ENCODE measurements at places on chromosomes 2 and 18. TPM values are rescaled to one million over a fixed set of nuclear protein-coding genes. Genes with fewer than 3 reads are reported as not detected.

DNA sequence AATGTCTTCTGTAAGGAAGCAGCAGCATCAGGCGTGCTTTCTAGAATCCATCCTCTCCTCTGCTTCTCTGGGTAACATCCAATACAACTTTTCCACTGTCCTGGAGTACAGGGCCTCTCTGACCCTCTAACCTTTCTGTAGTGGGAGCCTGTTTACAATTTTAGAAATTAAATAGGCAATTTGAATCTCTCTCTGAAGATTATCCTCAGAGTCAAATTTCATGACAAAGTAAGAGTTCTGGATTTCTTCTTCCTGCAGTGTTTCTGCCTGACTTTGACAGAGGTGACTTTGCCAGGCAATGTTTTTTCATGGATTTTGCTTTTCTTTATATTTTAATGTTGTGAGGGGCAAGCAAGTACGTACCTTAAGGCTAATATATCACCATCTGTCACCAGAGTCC is 558.4 kb downstream of the PARD3B start:
- H3K4me1 ChIP-seq: no peaks in the 10 kb centered on the region
- H3K27ac ChIP-seq: no peak overlapping the region
- no peaks in the 10 kb centered on the region for H3K27me3 ChIP-seq
- no peaks in the 10 kb centered on the region for H3K36me3 ChIP-seq
- H3K4me3 ChIP-seq: no peak overlapping the region
- DNase-seq: no peak

- no peak for DNase-seq
- H3K27me3 ChIP-seq: no peaks in the 10 kb centered on the region
- H3K27ac ChIP-seq: no peak overlapping the region
- H3K4me1 ChIP-seq: no peaks in the 10 kb centered on the region
Measured at GRCh38 chr2:146615778-146616177, 1229.1 kb upstream of the ACVR2A start.

- H3K4me3 ChIP-seq: no peak overlapping the region
- H3K4me1 ChIP-seq: peaks cover 4% of the 10 kb centered on the region
- no peak for DNase-seq
- H3K27me3 ChIP-seq: peaks cover 6% of the 10 kb centered on the region
- H3K27ac ChIP-seq: no peak overlapping the region
- peaks cover 4% of the 10 kb centered on the region for H3K36me3 ChIP-seq
Measured at GRCh38 chr2:233006648-233007047, 6.4 kb downstream of the NGEF start.

DNA sequence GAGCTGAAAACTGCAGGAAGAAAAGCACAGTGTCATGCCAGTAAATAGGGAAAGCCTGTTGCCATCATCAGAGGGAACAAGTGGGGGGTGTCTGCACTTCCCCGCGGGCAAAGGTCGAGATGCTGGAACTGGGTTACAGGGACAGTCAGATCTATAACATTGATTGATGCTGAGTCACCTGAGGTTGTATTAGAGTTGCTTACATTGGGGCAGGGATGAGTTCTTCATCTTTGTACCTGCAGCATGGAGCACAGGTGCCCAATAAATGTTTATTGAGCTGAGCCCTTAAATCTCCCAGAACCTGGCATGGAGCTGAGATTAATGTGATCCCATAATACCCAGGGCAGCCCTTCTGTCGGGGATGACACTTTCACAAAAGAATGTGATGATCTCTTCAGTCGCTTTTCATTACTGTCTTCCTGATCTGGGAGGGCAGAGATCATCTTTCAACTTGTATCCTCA is 5.9 kb upstream of the RNF152 start:
- H3K27ac ChIP-seq: no peak overlapping the region
- H3K4me1 ChIP-seq: no peaks in the 10 kb centered on the region
- H3K27me3 ChIP-seq: peaks cover 1% of the 10 kb centered on the region
- no peak overlapping the region for H3K4me3 ChIP-seq
- DNase-seq: no peak
- no peaks in the 10 kb centered on the region for H3K36me3 ChIP-seq

The INPP5D gene
- total RNA-seq: 2.2 TPM

The LYPD6B gene
- 0.69 TPM for total RNA-seq

DNA sequence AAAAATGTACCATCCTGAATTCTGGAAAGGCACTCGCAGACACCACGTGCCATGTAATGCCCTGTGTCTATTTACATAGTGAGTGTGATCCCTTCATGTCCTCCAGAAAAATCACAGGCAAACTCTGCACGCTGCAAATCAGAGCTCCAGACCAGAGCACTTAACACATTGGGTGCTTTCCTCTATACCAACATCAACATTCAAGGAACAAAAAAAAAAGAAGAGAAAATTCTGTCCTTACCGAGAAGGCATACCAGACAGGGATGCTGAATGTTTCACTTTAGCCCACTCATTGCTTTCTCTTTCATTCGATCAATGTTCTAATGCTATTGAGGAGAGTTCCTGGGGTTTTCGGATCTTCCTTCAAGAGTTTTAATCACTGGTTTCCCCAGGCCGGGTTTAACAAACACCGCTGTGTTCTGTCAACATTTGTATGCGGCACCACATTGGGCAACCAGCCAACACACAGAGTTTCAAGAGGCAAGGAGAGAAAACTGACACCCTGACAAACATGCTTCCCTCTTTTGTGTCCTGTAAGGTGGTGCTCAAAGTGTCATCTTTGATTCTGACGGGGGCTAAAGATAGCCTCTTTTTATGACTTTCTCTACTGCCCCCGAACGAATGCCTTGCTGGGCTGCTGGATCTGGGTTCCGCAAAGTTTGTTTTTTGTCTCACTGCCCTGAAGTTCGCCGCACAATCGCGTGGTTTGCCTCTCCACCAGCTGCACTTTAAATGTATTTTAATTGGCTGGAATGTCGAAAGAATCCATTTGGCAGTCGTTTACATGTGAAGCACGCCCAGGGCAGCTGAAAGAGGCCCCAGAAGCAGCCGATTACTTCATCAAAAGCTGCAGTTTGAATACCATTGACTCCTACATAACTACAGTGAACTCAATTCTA is 106.4 kb upstream of the NCKAP5 start:
- no peak for DNase-seq
- H3K27me3 ChIP-seq: no peaks in the 10 kb centered on the region
- H3K4me1 ChIP-seq: peaks cover 14% of the 10 kb centered on the region
- no peaks in the 10 kb centered on the region for H3K36me3 ChIP-seq
- H3K27ac ChIP-seq: no peak overlapping the region
- H3K4me3 ChIP-seq: peak overlapping the region; percentile 23

DNA sequence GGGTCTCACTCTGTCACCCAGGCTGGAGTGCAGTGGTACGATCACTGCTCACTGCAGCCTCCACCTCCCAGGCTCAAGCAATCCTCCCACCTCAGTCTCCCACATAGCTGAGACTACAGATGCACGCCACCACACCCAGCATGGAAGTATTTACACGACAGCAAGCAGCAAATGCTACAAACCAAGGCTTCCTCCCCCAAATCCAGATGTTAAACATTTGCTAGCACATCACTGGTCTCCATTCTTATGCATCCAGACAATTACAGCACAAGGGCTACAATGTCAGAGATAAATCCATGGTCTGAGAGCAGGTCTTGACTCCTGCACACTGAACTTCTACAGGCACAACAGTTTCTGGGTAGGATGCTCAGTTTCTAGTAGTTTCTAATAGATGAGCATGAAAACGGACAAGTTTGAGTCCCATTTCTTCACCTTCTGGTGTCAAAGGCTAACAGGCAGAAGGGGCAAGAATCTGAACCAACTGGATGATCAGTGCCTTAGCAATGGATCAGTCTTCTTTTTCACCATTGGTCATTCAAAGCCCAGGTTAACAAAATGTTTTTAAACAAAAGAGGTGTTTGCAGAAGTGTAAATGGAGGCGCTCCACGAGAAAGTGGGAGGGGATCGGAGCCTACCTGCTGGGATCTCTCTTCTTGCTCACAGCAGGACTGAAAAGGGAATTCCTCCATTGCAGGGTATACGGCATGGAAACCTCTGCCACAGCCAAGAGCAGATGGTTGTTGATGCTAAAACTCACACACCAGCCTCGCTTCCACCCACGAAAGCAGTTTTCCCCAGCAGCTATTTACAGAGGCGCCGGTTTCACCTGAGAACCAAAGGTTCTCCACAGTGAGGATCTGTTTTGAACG is 135.0 kb upstream of the ARL4C start:
- H3K27ac ChIP-seq: no peak overlapping the region
- no peak overlapping the region for H3K4me3 ChIP-seq
- peaks cover 2% of the 10 kb centered on the region for H3K27me3 ChIP-seq
- DNase-seq: no peak

DNA sequence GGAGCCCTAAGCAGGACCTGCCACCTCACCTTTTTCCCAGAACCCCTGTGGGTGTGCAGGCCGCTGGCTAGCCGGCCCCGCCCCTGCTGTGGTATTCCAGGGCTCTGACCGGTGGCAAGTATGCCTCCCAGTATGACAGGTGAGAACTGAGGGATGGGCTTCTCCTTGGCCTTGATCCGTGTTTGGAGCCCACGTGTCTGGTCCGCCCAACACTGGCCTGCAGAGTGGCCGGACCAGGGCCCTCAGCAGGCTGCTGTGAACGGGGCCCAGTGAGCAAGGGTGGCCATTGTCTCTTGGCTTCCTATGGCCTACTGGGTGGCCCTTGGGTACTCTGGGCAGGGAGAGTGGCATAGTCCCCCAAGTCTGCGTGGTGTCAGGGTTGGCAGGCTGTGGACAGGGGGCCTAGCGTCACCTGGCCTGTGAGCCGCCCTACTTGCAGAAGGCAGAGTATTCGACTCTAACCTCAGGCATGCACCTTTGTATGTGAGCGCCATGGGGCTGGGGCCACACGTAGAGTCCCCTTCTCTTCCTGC is 1.8 kb downstream of the RNPEPL1 start:
- no peak overlapping the region for H3K4me3 ChIP-seq
- peak; percentile 13 for DNase-seq
- no peaks in the 10 kb centered on the region for H3K36me3 ChIP-seq
- no peak overlapping the region for H3K27ac ChIP-seq
- peaks cover 4% of the 10 kb centered on the region for H3K4me1 ChIP-seq

The PIK3C3 gene
- total RNA-seq: 74.6 TPM

The CD28 gene
- not detected for total RNA-seq

GRCh38 chr18:69267895-69268294 is 132.8 kb upstream of the DOK6 start:
- no peaks in the 10 kb centered on the region for H3K4me1 ChIP-seq
- H3K27me3 ChIP-seq: no peaks in the 10 kb centered on the region
- H3K27ac ChIP-seq: no peak overlapping the region

DNA sequence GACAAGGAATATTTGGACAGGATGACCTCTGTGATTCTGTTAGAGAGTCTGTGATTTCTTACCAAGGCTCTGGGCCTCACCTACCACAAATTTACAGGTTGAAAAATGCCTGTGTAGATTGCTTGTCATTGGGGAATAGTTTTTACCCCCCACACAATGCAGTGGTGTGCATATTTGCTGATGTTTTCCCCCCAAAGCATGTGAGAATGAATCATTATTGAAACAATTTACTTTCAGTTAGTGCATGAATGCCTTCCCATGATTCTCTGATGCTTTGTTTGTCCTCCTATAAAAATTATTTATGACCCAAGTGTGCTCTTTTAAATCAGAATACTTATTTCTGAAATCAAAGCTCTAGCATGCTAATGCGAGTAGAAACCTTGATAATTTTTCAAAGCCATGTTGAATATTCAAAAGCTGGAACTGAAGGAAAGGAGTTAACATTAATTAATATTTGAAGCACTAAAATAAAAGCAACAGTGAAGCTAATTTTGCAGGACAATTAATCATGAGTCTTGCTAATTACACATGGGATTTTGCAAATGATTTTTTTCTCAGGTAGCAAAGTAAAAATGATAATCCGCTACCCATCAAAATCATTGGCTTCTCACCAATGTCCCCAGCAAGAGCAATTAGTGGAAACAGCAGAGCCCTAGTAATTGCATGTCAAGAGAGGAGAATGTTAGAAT is 361.2 kb upstream of the HNRNPA3 start:
- no peaks in the 10 kb centered on the region for H3K36me3 ChIP-seq
- no peaks in the 10 kb centered on the region for H3K4me1 ChIP-seq
- H3K4me3 ChIP-seq: no peak overlapping the region
- H3K27me3 ChIP-seq: no peaks in the 10 kb centered on the region
- no peak for DNase-seq
- H3K27ac ChIP-seq: no peak overlapping the region

DNA sequence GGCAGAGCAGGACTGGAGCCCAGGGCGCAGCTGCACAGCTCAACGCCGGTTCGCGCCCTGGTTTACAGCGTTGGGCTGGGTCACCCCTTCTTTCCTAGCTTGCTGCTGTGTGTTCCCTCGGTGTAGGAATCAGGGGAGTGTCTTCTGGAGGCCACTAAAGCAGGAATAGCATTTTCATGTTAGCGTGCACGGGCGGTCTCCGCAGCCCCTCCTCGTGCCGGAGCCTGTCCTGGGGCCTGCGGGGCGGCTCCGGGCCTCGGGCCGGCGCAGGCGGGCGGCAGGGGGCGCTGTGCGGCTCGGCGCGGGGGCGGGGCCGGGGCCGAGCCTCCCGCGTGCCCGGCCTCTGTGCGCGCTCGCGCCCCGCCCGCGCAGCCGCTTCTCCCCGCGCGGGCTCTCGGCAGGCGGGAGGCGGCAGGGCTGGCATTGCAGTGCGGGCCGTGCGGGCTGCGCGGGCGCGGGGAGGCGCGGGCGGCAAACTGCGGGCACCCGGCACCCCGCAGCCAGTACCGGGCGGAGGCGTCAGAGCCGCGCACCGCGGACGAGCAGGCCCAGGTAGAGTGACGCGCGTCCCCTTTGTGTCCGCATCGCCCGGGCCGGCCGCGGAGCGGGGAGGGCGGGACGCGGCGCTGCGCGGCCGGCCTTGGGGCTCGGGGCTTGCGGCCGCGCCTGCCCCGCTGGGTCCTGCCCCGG is at the start of gene RNF144A:
Gene RNF144A (plus strand): TSS at position 342 of the 690 bp plus-strand sequence. CDS start 79,515 bp downstream, outside the sequence.
- H3K36me3 ChIP-seq: peaks cover 15% of the 10 kb centered on the region
- peaks cover 13% of the 10 kb centered on the region for H3K4me1 ChIP-seq
- DNase-seq: peak; percentile 84
- peak within 1 kb of the TSS; percentile 79 for H3K4me3 ChIP-seq

All from glutamatergic neuron (in vitro differentiated cells).